ENCODE measurements at places on chromosomes 2 and 18.

GRCh38 chr2:239152916-239153305, 247.9 kb downstream of the HDAC4 start:
- DNase-seq = no peak

- no peak for DNase-seq
Observed at GRCh38 chr18:11074889-11075288, 74.5 kb downstream of the PIEZO2 start.

DNA sequence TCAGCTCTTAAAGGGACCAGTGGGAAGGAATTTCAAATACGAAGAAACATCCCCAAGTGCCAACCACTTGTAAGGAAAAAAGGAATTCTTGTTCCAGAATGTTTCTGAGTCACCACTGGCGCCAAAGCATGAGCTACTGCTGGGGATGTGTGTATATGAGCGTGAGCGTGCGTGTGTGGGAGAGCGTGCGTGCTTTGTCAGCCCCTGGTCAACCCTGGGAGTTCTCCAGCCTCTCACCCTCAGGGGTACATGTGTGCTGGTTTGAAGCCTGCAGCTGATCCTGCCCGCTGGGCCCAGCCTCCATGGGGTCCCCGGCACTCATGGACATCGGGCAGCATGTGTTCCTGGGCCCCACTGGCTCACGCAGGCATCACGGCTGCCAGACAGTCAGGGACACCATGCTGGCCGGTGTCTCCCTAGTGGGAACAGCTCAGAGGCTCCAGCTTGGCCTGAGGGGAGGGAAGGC, 17.1 kb downstream of the HS6ST1 start:
- DNase-seq = no peak

- DNase-seq = no peak
Observed at GRCh38 chr18:73945130-73945792, 202.4 kb downstream of the FBXO15 start.

DNA sequence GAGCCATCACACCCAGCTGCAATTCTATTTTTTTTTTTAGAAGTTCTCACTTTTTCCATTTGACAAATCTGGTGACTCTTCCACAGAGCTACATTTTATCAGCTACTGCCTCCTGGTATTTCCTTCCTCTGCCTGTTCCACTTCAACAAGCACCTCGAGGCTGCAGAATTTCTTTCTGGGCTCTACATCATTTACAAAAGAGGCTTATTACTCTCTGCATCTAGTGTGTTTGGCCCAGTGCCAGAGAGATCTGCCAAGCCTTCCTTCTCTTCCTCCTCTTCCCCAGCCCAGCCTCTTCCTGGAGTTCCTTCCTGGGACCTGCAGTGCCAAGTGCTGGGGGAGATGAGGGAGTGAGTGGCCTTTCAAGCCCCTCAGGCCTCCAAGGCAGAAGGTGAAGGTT, 119.6 kb upstream of the ITGA6 start:
- DNase-seq = no peak

GRCh38 chr2:121944072-121944831, 188.8 kb downstream of the TSN start:
- DNase-seq = no peak

GRCh38 chr2:37573451-37574388, 97.7 kb downstream of the CDC42EP3 start:
- DNase-seq = no peak

DNA sequence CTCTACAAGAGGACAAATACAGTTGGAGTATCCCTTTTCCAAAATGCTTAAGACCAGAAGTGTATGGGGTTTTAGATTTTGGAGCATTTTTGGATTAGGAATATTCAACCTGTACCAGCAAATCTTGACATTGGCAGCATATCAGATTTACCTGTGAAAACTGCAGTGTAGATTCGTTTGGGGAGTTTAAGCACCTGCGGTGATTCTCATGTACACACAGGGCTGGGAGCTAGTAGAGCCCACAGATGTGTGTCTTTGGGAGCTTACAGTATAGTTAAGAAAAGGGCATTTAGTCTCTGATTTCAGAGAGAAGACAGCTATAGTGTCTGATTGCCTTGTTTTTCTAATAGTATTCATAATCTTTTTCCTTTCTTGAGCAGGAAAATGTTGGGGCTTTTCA, 30.1 kb downstream of the PTCD3 start:
- DNase-seq = no peak

GRCh38 chr2:27065128-27065527, 6.3 kb downstream of the OST4 start:
- no peak for DNase-seq

GRCh38 chr2:160570376-160570775, 76.8 kb upstream of the RBMS1 start:
- DNase-seq = no peak

DNA sequence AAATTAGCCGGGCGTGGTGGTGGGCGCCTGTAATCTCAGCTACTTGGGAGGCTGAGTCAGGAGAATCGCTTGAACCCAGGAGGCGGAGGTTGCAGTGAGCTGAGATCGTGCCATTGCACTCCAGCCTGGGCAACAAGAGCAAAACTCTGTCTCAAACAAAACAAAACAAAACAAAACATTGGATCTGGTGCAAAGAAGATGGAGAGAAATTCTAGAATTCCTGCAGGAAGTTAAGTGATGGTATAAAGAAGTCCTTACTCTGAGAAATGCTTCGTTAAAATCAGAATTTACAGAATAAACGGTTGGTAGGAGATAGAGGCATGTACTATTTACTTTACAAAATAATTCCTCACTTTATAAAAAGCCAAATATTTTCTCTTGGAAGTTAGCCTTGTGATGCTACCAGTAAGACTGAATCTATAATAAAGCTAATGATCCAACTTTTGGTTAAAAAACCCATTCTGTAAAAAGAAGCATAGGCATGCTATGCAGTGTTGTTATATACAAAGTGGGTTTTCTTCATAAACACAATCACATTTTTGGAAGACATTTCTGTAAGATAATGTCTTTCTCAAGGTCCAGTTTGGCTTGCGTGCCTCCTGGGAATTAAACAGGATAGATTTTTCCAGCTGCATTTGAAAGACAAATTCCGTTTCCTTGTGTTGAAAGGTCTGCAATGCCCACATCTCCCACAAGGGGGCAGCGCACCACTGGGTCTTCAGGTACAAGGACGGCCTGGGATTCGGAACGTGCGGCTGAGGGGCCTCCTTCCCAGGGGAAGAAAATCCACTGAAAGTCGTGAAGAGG, 35.6 kb upstream of the PNO1 start:
- peak; percentile 44 for DNase-seq

- no peak for DNase-seq
Observed at GRCh38 chr18:3993941-3994687, 461.0 kb downstream of the DLGAP1 start.

- DNase-seq = no peak
Observed at GRCh38 chr2:204170411-204170810, 233.8 kb downstream of the ICOS start.

DNA sequence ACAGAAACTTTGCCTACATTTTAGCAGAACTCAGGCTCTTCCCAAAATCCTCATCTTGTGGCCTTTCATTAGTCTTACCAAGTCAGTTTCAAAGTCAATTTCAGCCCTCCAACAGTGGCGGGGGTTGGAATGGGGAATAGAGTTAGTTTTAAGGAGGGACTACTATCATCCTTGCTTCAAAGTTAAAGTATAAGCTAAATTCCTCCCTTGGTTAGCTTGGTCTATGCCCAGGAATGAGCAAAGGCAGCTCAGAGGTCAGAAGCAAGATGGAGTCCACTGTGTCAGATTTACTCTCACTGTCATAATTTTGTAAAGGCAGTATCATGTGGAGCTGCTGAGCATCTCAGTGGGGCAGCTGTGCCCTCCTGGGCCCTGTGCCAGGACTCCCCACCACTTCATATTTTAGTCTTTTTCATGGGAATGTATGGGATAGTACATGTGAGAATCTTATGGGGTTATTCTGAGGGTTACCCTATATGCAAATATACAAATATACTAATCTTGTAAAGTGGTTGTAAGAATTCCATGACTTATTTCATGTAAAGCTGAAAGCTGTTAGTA, 145.2 kb upstream of the MMADHC start:
- DNase-seq = no peak

DNA sequence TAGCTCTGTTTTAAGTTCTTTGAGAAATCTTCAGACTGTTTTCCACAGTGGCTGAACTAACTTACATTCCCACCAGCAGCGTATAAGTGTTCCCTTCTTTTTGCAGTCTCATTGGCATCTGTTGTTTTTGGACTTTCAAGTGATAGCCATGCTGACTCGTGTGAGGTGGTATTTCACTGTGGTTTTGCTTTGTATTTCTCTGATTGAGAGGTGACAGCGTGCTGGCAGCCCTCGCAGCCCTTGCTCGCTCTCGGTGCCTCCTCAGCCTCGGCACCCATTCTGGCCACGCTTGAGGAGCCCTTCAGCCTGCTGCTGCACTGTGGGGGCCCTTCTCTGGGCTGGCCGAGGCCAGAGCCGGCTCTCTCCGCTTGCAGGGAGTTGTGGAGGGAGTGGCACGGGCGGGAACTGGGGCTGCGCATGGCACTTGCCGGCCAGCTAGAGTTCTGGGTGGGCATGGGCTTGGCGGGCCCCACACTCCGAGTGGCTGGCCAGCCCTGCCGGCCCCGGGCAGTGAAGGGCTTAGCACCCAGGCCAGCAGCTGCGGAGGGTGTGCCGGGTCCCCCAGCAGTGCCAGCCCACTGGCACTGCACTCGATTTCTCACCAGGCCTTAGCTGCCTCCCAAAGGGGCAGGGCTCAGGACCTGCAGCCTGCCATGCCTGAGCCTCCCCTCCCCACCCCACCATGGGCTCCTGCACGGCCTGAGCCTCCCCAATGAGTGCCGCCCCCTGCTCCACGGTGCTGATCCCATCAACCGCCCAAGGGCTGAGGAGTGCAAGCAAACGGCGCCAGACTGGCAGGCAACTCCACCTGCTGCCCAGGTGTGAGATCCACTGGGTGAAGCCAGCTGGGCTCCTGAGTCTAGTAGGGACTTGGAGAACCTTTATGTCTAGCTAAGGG, 151.8 kb downstream of the IRS1 start:
- DNase-seq = no peak
